Natural killer cell treated with Interleukin-12 subunit alpha and Interleukin-12 subunit beta and Interleukin-15 and Interleukin-18, amount 100 ng/mL, for 72 hours (primary cell): ENCODE measurements at places on chromosomes 13 and 19. TPM values are rescaled to one million over a fixed set of nuclear protein-coding genes. Genes with fewer than 3 reads are reported as not detected.
A peak's percentile ranks its signal among the peaks of the same experiment; 100 is the strongest.

The COX6B2 gene
- total RNA-seq = not detected

GRCh38 chr19:27794494-27795042 is 1418.4 kb downstream of the UQCRFS1 start:
- peak overlapping the region; percentile 96 for H3K27ac ChIP-seq
- peak overlapping the region; percentile 100 for H3K4me3 ChIP-seq
- peaks cover 17% of the 10 kb centered on the region for H3K36me3 ChIP-seq
- H3K27me3 ChIP-seq = no peaks in the 10 kb centered on the region
- peaks cover 13% of the 10 kb centered on the region for H3K4me1 ChIP-seq

DNA sequence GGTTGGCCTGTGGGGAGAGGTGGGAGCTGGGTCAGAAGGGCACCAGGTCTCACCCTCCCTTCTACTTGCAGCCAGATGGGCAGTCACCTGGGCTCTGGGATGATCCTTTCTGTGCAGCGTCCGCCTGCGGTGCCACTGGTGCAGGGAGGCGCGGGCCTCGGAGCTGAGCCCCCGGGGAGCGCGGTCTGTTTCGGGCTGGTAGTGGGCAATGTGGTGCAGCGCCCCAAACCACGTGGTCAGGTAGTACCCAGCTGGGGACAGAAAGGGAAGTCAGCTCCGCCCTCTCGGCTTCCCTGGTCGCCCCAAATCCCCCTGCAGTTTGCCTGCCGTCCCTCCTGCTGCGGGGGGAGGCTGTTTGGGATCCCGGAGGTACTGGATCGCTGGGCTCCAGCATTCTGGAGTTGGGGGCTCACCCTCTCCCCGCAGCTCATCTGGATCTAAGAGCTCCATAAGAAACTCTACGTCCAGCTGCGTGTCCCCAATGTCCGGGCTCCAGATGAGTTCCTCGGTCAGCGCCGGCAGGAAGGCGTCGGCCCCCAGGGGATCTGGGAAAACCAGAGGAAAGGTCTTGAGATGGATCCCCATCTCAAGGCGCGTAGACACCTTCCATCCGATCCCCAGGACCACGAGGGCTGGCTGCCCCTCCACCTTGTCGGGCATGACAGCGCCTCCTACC is 8.8 kb downstream of the RINL start:
- H3K27ac ChIP-seq = peak overlapping the region; percentile 81
- no peaks in the 10 kb centered on the region for H3K36me3 ChIP-seq
- H3K4me1 ChIP-seq = peaks cover 38% of the 10 kb centered on the region

- H3K36me3 ChIP-seq = no peaks in the 10 kb centered on the region
- DNase-seq = no peak
- H3K27me3 ChIP-seq = no peaks in the 10 kb centered on the region
- peaks cover 3% of the 10 kb centered on the region for H3K4me1 ChIP-seq
- no peak overlapping the region for H3K4me3 ChIP-seq
- no peak overlapping the region for H3K27ac ChIP-seq
These were observed 11.5 kb downstream of the BEST2 start for GRCh38 chr19:12763100-12763499.

The ZNF154 gene
- 1.3 TPM for total RNA-seq

The NLRP9 gene
- not detected for total RNA-seq

DNA sequence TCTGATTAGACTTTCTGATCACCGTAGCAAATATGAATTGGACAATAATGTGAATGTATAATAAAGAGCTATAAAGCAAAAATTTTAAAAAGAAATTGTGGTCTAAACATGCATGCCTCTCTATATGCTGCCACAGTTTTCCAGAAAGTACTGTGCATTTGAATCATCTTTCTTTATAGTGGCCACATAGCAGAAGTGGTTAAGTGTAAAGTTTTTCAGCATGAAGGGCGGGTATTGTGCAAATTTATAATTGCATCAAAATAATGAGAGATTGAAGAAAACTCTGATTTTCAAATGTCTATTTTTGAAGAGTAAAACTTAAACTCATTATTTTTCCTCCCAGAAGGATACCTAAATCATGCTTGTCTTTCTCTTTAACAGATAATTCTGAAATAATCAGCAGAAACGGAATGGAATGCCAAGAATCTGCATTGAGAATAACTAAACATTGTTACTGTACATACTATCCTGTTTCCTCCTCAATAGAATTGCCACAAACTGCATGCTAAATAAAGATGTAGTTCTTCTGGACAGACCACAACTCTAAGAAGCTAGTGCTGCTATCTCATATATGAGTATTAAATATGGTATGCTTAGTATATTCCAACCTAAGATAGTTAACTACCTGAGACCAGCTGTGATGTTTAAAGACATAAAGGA is 42.9 kb upstream of the RAP2A start:
- no peaks in the 10 kb centered on the region for H3K36me3 ChIP-seq
- DNase-seq = no peak
- no peaks in the 10 kb centered on the region for H3K27me3 ChIP-seq
- H3K4me3 ChIP-seq = no peak overlapping the region

DNA sequence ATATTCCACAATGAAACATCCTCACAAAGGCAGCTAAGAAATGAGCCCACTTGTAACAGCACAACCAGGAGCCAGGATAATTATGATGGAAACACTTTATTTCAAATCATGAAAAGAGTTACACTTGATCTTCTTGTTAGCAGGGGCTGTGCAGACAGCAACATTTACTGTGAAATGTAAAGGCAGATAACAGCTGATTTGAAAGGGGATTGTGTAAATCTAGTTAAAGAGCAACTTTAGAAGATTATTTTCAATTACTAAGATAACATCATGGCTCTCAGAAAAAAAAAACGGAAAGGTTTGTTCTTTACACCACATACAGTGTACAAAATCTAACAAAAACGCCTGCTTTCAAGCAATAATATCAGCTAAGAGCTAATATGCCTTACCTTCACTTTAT is 22.4 kb downstream of the ENOX1 start:
- H3K27me3 ChIP-seq = peaks cover 14% of the 10 kb centered on the region
- no peak overlapping the region for H3K27ac ChIP-seq
- no peak for DNase-seq
- H3K36me3 ChIP-seq = no peaks in the 10 kb centered on the region

GRCh38 chr19:5228932-5229777 is 111.5 kb downstream of the PTPRS start:
- H3K27ac ChIP-seq = no peak overlapping the region
- H3K36me3 ChIP-seq = no peaks in the 10 kb centered on the region
- H3K4me1 ChIP-seq = peaks cover 10% of the 10 kb centered on the region
- DNase-seq = no peak
